Activated naive CD4-positive, alpha-beta T cell treated with anti-CD3 and anti-CD28 coated beads, Interleukin-2, amount 10 ng/mL, durations not matched to agents 7 days and 5 days (primary cell): ENCODE measurements at places on chromosomes 13 and 19.

- H3K4me3 ChIP-seq, result no peak overlapping the region
- peak; percentile 66 for DNase-seq
- no peaks in the 10 kb centered on the region for H3K27me3 ChIP-seq
- H3K4me1 ChIP-seq, result peaks cover 30% of the 10 kb centered on the region
- peaks cover 25% of the 10 kb centered on the region for H3K36me3 ChIP-seq
These were observed 5.0 kb downstream of the ZSCAN5A start for GRCh38 chr19:56309511-56310185.

DNA sequence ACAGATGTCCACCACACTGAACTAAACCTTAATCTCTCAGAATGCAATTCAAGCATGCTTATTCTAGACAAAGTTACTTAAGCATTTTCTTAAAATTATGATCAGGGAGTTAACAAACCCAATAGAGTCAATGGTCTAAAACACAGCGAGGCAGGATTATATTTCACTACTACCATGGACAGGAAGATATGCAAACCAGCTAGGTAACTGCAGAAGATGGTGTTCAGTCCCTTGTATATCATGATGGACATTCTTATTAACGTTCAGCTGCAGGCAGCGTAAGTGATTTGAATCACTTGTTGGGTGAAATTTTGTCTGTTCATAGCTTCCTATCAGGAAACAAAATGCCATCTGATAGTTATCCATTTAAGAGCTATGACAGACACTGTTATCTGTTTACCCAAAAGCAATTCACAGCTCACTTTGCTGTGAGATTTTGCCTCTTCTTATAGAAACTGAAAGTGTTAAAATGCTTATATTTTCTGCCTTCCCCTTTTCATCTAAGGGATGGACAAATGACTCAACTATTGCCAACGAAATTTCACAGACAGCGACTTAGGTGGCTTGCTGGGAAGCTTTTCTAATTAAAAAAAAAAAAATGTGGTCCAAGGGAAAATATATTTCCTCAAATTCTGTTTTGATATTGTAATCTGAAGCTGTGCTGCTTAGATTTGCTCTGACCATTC is 591.9 kb downstream of the DACH1 start:
- H3K4me1 ChIP-seq, result no peaks in the 10 kb centered on the region
- no peak overlapping the region for H3K27ac ChIP-seq
- no peak overlapping the region for H3K4me3 ChIP-seq
- H3K27me3 ChIP-seq, result no peaks in the 10 kb centered on the region
- H3K36me3 ChIP-seq, result no peaks in the 10 kb centered on the region
- DNase-seq, result no peak

DNA sequence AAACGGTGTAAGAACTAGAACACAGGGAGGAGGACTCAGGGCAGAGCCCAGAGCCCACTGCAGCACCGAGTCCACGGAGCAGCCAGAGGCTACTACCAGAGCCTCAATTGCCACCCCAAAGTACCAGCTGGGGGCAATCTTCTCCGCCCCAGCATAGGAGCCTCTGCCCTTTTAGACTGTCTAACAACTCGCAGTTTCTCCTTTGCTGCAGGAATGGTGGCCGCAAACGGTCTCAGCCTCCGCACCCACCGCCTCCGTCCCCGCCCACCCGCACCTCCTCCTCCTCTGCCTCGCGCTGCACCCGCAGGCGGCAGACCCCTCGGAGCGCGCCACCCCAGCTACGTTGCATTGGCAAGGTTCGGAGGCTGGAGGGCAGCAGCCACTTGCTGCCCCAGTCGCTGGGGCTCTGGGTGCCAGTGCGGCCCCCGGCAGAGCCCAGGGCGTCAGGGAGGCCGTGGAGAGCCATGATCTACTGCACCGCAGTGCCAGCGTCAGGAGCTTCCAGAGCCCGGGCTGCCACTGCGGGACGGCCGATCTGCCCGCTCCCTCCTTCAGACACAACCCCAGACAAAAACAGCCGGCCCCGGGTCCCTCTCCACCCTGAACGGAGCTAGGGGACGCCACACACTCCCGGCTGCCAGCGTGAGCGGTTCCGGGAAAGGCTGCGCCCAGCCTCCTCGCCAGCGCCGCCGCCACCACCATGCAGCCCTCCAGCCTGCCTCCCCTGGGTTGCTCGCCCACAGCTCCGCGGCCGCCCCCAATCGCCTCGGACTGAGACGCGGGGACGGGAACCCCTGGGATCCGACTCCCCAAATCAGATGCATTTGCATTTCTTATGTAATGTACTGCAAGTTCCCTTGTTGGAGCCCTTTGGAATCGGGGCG is 1.8 kb downstream of the FGF14 start:
- peaks cover 31% of the 10 kb centered on the region for H3K4me1 ChIP-seq
- peak; percentile 30 for DNase-seq
- H3K27ac ChIP-seq, result no peak overlapping the region
- H3K27me3 ChIP-seq, result peaks cover 49% of the 10 kb centered on the region
- no peaks in the 10 kb centered on the region for H3K36me3 ChIP-seq

- no peak overlapping the region for H3K4me3 ChIP-seq
- H3K27me3 ChIP-seq, result peaks cover 21% of the 10 kb centered on the region
- no peaks in the 10 kb centered on the region for H3K36me3 ChIP-seq
- H3K4me1 ChIP-seq, result peaks cover 14% of the 10 kb centered on the region
- H3K27ac ChIP-seq, result no peak overlapping the region
These were observed 619 bp downstream of the MEF2B start for GRCh38 chr19:19169236-19170052.

GRCh38 chr13:57933606-57934005 is 302.1 kb downstream of the PCDH17 start:
- H3K4me3 ChIP-seq, result no peak overlapping the region
- no peaks in the 10 kb centered on the region for H3K36me3 ChIP-seq
- no peak for DNase-seq
- H3K27ac ChIP-seq, result no peak overlapping the region

- no peaks in the 10 kb centered on the region for H3K36me3 ChIP-seq
- peaks cover 52% of the 10 kb centered on the region for H3K27me3 ChIP-seq
- peaks cover 14% of the 10 kb centered on the region for H3K4me1 ChIP-seq
- no peak overlapping the region for H3K4me3 ChIP-seq
These were observed 27.2 kb upstream of the NAPA start for GRCh38 chr19:47542030-47542475.

DNA sequence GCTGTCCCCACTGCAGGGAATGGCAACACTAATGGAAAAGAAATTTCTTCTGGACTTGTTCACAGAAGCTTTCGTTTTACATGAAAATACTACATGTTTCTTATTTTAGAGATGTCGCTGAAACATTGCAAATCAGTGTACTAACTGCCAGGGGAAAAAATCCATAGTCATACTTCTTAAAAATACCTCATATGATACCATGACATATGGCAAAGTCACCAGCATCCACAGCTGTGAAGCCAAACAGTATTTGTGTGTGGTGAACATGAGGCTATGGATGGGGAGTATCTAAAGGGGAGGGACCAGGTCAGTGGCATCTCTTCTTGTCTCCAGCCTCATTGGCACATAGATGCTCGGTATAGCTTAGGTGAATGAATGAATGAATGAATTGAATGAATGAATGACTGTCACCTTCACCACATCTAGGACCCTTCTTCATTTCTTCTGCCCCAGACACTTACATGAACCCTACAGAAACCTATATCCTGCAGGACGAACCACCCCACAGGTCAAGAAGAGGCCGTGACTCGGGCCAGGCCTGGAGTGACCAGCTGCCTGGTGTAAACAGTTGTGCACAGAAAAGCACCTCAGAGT is 14.6 kb upstream of the CD33 start:
- peaks cover 47% of the 10 kb centered on the region for H3K27me3 ChIP-seq
- no peak overlapping the region for H3K27ac ChIP-seq
- peaks cover 22% of the 10 kb centered on the region for H3K4me1 ChIP-seq
- DNase-seq, result no peak
- H3K4me3 ChIP-seq, result no peak overlapping the region

GRCh38 chr13:78241278-78241919 is 322.8 kb upstream of the EDNRB start:
- no peaks in the 10 kb centered on the region for H3K36me3 ChIP-seq
- no peak overlapping the region for H3K4me3 ChIP-seq
- peak; percentile 43 for DNase-seq

- H3K4me3 ChIP-seq, result no peak overlapping the region
- no peak for DNase-seq
- peaks cover 61% of the 10 kb centered on the region for H3K4me1 ChIP-seq
- peaks cover 31% of the 10 kb centered on the region for H3K36me3 ChIP-seq
These were observed 26.5 kb downstream of the GPR18 start for GRCh38 chr13:99231721-99232120.

GRCh38 chr19:48595833-48596232 is 10.7 kb upstream of the SPACA4 start:
- peaks cover 13% of the 10 kb centered on the region for H3K4me1 ChIP-seq
- DNase-seq, result no peak
- peaks cover 13% of the 10 kb centered on the region for H3K27me3 ChIP-seq
- peak overlapping the region; percentile 69 for H3K27ac ChIP-seq
- H3K4me3 ChIP-seq, result peak overlapping the region; percentile 36

DNA sequence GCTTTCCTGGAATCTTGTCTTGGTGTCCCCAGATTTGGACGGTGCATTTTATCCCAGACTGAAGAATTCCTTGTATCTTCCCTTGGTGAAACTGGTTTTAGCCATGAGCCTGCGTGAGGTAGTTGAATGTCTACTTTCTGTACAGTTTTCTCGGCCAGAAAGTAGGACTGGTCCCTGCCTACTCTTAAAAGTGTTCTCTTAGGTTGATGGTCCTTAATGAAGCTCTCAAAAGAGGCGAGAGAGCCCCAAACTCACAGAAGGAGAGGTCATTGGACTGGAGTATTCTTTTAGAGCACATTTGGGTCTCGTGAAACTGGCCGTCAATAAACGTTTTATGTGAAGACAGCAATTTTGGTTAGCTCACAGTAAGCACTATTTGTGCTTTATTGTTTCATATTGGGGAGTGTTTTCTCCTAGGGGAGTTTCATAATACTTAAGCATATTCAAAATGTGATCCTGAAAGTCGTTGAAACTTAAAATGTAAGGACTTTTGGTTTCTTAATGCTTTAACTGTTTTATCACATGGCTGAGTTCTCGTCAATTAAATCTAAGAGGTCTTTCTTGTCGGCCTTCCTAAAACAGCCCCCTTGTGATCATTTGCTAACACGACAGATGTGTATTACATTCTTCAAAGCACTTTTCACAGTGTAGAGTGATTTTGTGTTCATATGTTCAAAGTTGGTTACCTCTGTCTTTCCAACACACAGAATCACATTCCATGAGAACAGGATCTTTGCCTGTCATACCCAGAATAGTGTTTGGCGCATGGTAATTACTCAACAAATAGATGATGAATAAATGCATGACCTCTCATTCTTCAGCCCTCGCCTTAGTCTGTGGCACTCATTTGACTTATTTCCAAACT is 889 bp downstream of the GTF2F2 start:
- H3K4me3 ChIP-seq, result no peak overlapping the region
- H3K27me3 ChIP-seq, result no peaks in the 10 kb centered on the region
- peaks cover 2% of the 10 kb centered on the region for H3K36me3 ChIP-seq
- peaks cover 6% of the 10 kb centered on the region for H3K4me1 ChIP-seq

- H3K27ac ChIP-seq, result no peak overlapping the region
- DNase-seq, result no peak
- H3K4me3 ChIP-seq, result no peak overlapping the region
- H3K36me3 ChIP-seq, result peaks cover 16% of the 10 kb centered on the region
These were observed 98.3 kb upstream of the KLF5 start for GRCh38 chr13:72960541-72960940.

GRCh38 chr13:90382425-90382824 is 965.1 kb upstream of the MIR17HG start:
- no peak for DNase-seq
- no peaks in the 10 kb centered on the region for H3K4me1 ChIP-seq
- no peaks in the 10 kb centered on the region for H3K36me3 ChIP-seq
- no peak overlapping the region for H3K27ac ChIP-seq
- H3K4me3 ChIP-seq, result no peak overlapping the region

GRCh38 chr13:65592731-65593130 is 1637.4 kb downstream of the PCDH9 start:
- no peaks in the 10 kb centered on the region for H3K27me3 ChIP-seq
- no peaks in the 10 kb centered on the region for H3K36me3 ChIP-seq
- H3K27ac ChIP-seq, result no peak overlapping the region
- H3K4me1 ChIP-seq, result no peaks in the 10 kb centered on the region

DNA sequence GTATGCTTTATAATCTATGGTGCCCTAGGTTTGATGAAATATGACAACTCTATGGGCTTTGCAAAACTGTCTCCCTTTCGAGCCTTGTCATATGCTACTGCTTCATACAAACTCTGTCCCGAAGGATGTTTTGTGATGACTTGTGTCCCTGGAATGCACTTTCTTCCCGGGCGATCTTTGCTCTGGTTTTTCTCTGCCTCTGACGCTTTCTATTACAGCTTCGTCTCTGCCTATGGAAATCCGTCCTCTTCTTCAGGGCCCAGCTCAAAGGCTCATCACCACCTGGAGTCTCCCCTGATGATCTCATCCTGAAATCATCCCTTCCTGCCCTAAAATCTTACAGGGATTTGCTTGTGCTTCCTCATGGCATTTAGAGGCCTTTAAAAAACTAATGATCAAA is 191.5 kb upstream of the KL start:
- H3K27ac ChIP-seq, result no peak overlapping the region
- H3K27me3 ChIP-seq, result peaks cover 8% of the 10 kb centered on the region
- no peak overlapping the region for H3K4me3 ChIP-seq

- peaks cover 36% of the 10 kb centered on the region for H3K27me3 ChIP-seq
- no peak overlapping the region for H3K27ac ChIP-seq
These were observed 211.6 kb downstream of the SHISA2 start for GRCh38 chr13:25840261-25840660.

- H3K4me3 ChIP-seq, result no peak overlapping the region
- no peak for DNase-seq
- H3K27ac ChIP-seq, result no peak overlapping the region
- H3K27me3 ChIP-seq, result peaks cover 18% of the 10 kb centered on the region
- H3K4me1 ChIP-seq, result peaks cover 8% of the 10 kb centered on the region
These were observed 17.0 kb downstream of the KANK2 start for GRCh38 chr19:11180346-11180745.

- peaks cover 18% of the 10 kb centered on the region for H3K36me3 ChIP-seq
- no peak for DNase-seq
- peak overlapping the region; percentile 45 for H3K27ac ChIP-seq
- no peaks in the 10 kb centered on the region for H3K27me3 ChIP-seq
These were observed 10.2 kb downstream of the TNFAIP8L1 start for GRCh38 chr19:4649392-4650047.

- H3K36me3 ChIP-seq, result no peaks in the 10 kb centered on the region
- H3K27me3 ChIP-seq, result no peaks in the 10 kb centered on the region
- DNase-seq, result no peak
- no peaks in the 10 kb centered on the region for H3K4me1 ChIP-seq
- H3K4me3 ChIP-seq, result no peak overlapping the region
These were observed 76.2 kb downstream of the SOX1 start for GRCh38 chr13:112143046-112143752.
